HS-5 (cell line): ENCODE measurements at places on chromosomes 7 and 10.

GRCh38 chr7:107530751-107531150 lies 33.0 kb downstream of the COG5 start:
- no peak for DNase-seq

DNA sequence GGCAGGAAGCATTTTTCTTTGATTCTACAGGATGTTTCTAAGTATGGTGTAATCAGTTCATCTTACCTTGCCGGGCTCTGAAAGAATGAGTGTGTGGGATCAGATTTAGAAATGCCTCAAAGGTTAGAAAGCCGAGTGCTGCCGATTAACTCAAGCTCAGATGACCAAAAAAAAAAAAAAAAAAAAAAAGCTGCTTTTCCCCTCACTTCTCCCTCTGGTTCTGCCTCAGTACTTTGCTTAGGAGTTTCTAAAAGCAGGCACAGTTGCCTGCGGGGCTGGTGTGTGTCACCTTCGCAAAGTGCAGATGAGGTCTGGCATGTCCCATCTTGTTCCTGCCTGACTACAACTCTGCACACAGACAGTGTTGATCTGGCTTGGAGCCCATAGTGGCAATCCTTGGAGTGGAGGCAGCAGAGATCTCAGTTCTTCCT lies 47.0 kb downstream of the KIAA1217 start:
- no peak for DNase-seq

DNA sequence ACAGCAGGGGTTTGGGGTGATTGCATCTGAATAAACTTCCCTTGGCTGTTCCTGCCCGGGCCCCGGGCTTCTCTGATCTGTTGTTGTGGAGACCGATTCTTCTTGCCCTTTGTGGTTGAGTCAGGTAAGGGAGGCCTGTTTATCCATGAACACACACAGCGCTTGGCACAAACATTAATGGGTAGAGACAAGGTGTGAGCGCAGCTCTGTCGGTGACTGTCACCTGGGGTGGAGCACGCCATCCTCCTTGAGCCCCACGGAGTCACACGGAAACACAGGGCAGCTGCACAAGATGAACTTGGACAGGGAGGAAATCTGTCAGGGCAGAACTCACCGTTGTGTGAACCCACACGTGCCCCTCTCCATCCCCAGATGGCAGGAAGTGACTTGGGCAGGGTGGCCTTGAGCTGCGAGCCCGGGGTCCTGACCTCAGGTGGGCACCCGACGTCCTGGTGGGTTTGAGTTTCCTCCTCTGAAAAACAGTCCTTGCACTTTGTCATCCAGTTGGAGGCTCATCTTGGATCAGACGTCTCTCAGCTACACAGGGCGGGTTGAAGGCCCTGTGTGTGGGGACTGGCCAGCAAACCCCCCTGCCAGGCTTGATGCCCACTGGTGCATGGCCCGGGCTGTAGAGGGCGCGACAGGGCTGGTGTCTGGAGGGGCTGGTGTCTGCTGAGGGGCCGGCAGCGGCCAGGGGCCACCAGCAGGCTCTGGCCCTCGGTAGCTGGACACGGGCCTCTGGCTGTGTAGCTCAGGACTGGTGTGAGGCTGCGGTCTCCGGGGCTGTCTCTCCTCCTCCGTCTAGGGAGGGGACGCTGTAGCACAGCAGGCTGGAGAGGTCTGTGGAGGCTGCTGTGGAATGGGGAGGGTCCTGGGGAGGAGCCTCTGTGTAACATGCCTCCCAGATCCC lies 24.2 kb upstream of the SHH start:
- no peak for DNase-seq

DNA sequence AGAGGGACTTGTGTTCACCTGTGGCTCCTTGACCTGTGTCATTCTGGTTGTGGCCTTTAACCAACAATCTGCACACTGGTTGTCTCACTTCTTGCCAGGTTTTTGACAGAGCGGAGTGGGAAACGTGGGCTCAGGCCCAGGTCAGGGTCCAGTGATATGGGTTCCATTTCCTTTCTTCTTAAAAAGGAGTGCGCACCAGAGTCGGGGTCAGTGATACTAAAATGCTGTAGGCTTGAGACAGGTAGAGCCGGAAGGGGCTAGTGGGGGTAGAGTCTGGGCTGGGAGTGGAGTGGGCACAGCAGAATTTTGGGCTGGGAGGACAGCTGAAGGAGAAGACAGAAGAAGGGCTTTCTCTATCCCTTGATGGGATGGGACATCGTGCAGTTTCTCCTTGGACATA lies 61.2 kb downstream of the SH2D4B start:
- no peak for DNase-seq

DNA sequence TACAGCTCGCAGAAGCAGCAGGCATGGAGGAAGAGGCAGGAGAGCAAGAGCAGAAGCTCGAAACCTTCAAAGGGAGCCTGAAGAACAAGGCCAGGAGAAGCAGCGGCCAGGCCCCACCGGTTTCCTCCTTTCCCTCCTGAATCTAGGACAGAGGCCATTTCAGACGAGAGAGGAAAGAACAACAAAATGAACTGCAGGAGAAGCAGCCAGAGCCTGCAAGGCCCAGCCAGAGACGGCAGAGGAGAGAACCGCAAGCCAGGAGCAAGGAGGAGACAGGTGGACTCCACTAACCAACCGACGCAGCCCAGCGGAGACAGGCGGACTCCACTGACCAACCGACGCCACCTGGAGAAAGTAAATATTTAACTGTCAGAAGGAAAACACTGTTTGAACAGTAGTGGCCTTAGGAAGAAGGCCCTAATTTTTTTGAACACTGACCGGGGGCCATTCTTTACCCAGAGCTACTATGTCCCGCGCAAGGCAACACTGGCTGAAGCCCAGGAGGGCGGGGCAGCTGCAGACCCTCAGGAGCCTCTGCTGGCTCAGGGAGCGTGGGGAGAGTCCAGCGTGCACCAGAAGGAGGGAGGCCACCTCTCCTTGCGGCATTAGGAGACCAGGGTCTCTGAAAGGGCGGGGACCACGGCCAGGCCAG lies 559.2 kb downstream of the PTPRN2 start:
- DNase-seq: no peak

GRCh38 chr10:8873310-8873709 lies 818.8 kb downstream of the GATA3 start:
- no peak for DNase-seq

- DNase-seq: no peak
Observed at GRCh38 chr7:105480931-105481330, 41.1 kb downstream of the PUS7 start.

- no peak for DNase-seq
Observed at GRCh38 chr10:129965425-129965808, 1.3 kb upstream of the EBF3 start.

- DNase-seq: peak; percentile 34
Observed at GRCh38 chr10:63106111-63106755, 26.9 kb upstream of the NRBF2 start.

DNA sequence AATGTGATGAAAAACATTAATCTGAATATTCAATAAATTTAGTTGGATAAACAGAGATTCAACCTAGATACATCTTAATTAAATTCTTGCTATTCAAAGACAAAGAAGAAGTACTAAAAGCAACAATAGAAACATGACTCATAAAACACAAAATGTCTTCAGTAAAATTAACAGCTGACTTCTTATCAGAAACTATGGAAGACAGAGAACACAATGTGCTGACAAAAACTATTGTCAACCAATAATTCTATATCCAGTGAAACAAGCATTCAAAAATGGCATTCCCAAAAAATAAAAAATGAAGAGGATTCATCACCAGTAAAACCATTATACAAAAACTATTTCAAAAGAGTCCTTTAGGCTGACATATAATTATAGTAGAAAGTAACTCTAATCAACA lies 400.5 kb upstream of the SORCS1 start:
- no peak for DNase-seq

GRCh38 chr7:999149-999879 lies 16.3 kb downstream of the CYP2W1 start:
- DNase-seq: no peak

DNA sequence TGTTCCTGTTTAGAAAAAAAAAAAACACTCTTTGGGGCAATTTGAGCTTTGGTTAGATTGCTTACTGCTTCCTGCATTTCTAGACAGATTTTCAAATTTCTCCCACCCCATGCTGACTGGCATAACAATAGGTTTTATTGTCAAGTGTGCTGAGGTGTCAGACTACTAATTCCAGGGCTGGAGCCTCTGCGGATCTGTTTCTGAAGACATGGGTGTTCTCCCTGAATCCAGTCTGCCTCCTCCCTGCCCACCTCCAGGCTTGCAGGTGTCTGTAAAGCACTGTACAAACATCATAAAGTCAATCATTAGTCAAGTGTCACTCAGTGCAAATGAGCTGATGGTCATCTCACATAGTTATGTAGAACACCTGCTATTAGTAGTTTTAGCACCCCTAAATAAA lies 292.4 kb downstream of the GATA3 start:
- DNase-seq: no peak

- DNase-seq: no peak
Observed at GRCh38 chr10:83764666-83765065, 374.6 kb upstream of the GHITM start.

- DNase-seq: no peak
Observed at GRCh38 chr7:129771928-129772479, 160.5 kb downstream of the NRF1 start.

GRCh38 chr10:124629842-124630241 lies 114.3 kb downstream of the FAM53B start:
- DNase-seq: no peak

DNA sequence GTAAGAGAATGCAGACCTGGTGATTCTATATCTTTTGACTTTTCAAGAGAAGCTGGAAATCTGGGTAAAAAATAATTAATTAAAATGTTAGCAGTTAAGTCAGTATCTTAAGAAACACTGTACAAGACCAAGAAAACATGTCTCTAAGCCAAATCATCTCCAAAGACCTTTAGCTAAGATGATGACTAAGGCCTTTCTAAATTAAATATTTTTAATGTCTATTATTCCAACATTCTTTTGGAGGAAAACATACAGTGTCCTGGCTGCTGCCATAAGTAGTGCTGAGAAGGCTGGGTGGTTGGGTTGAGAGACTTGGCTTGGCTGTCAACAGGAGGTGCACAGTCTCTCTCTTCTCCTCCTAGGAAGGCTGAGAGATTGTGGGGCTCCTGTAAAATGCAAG lies 20.3 kb downstream of the STARD3NL start:
- DNase-seq: no peak

GRCh38 chr10:42896735-42897134 lies 114.1 kb downstream of the BMS1 start:
- DNase-seq: no peak

DNA sequence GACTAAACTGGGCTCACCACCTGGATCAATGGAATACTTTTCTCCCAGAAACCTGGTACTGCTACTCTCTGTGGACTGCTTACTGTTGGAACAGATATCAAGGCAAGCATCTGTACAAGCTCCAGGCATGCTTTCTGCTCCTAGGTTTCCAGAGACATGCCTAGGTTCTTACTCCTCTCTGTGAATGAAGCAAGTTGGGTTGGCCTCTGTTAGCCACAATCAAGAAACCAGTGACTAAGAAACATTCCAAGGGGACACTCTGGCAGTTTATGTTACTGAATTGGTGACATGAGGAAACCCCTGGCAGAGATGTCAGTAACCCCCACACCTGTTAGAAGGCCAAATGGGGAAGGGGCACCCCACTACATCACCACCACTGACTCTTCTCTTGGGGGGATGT lies 121.9 kb downstream of the GFRA1 start:
- no peak for DNase-seq

- DNase-seq: no peak
Observed at GRCh38 chr7:24931844-24932243, 48.1 kb downstream of the OSBPL3 start.

DNA sequence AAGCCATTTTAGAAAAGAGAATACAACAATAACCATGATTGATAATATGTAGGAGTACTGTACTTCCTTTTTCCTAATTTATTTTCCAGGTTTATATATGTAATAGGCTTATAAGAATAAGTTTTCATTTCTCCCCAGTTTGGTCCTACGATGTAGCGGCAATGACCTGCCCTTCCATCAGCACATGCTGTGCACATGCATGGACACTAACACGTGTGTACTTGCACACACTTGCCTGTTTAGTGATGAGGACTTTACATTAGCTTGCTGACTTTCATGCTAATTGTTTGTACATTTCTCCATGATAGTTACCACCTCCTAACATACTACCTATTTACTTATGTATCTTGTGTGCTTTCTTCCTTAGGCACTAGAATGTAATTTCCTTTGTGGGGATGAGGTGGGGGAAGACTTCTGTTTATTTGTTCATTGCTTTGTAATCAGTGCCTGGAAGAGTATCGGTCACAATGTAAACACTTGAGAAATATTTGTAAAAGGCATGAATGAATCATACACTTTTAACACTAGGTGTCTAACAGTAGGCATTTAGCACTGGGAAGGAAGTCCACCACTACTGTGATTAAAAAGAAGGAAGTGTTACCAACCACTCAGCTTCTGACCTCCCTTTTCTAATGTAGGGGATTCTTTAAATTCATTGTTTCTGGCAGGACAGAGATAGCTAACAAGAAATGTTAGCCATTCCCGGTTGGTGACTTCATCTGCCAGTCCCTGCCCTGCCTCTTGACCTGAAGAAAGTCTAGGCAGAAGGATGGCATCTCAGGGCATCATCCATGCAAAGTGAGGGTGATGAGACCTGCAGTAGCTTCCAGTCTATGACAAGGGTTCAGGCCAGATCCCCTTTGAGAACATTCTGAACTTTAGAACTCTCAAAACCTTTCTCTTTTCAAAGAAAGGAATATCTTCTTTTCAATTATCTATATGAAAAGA lies 120.2 kb upstream of the RAB18 start:
- DNase-seq: no peak

DNA sequence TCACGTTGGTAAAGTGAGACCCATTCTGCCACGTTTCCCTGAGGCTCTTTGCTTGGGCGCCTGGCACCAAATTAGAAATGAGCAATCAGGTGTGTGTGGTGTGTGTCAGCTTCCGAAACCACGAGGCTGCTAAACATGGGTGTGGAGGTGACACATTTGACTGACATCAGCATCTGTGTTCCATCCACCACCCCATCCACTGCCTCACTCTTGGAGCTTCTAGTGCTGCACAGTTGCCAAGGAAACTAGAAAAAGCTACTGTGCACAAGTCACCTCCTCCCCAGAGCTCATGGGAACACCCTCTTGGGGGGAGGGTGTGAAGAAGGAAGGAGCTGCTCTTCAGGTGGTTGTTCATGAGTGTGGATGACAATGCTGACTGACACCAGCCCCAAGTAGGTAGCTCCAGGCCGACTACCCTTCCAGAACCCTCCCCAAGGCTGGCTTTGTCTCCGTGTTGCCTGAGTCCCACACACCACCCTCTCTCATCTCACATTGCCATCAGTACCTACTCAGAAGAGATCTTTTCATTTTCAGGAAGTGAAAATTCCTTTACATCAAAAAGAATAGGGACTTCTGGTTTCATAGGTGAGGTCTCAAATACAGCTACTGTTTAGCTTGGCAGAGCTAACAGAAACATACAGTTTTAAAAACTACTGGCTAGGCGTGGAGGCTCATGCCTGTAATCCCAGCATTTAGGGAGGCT lies 152.2 kb downstream of the TMEM178B start:
- DNase-seq: no peak

GRCh38 chr7:2737771-2738540 lies 50.0 kb downstream of the AMZ1 start:
- no peak for DNase-seq

- no peak for DNase-seq
Observed at GRCh38 chr10:79079054-79079397, 10.3 kb downstream of the ZMIZ1 start.
